ENCODE measurements at places on chromosomes 12 and 14. TPM values are rescaled to one million over a fixed set of nuclear protein-coding genes. Genes with fewer than 3 reads are reported as not detected.

CRIP1 gene
- total RNA-seq: 49.3 TPM

- H3K27ac ChIP-seq: no peak overlapping the region
- no peaks in the 10 kb centered on the region for H3K4me1 ChIP-seq
- H3K4me3 ChIP-seq: no peak overlapping the region
Observed at GRCh38 chr12:90682398-90682797, 272.6 kb downstream of the CCER1 start.

DNA sequence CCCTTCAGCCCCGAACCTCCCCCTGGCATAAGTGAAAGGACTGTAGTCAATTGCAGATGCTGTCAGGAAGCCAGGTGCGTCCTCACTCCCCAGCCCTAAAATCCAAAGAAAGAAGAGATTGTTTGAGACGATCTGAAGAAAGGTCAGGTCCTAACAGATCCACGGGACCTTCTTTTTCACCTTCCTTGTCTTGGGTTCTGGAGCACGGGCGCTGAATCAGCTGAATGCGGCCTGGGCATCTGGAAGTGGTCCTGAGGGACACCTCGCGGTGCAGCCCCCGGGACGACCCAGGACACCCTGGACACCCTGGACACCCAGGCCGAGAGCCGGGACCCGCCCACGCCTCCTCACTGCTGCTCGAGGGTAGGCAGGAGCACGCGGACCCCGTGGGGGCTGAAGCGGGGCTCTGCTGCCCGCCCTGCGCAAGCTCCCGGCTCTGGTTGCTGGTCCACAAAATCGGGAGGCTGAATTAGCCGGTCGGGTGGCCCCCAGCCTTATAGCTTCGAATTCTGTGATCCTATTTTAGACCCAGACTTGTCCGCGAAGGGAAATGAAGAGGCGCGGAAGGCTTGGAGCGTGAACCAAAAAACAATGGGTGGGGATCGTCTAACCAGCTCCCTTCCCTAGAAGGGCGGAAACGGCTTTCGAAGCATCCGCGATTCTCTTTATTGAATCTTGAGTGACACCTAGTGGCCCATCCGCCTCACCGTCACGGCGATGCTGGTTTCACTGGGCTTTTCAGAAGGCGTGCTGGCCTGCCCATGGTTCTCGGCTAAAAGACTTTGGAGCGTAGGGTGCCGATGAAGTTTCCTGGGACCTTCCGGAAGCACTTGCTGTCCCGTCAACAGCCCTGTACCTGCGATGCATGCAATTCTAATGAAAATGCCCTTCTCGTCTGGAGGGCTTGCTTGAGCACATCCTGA, 46.4 kb upstream of the PLXNC1 start:
- H3K36me3 ChIP-seq: no peaks in the 10 kb centered on the region
- H3K4me1 ChIP-seq: peaks cover 9% of the 10 kb centered on the region
- H3K27ac ChIP-seq: peak overlapping the region; percentile 81
- peak overlapping the region; percentile 91 for H3K4me3 ChIP-seq

- no peaks in the 10 kb centered on the region for H3K4me1 ChIP-seq
- H3K27me3 ChIP-seq: no peaks in the 10 kb centered on the region
Observed at GRCh38 chr14:31388687-31389413, 31.5 kb downstream of the HEATR5A start.

TSPAN19 gene
- 2.9 TPM for total RNA-seq

DNA sequence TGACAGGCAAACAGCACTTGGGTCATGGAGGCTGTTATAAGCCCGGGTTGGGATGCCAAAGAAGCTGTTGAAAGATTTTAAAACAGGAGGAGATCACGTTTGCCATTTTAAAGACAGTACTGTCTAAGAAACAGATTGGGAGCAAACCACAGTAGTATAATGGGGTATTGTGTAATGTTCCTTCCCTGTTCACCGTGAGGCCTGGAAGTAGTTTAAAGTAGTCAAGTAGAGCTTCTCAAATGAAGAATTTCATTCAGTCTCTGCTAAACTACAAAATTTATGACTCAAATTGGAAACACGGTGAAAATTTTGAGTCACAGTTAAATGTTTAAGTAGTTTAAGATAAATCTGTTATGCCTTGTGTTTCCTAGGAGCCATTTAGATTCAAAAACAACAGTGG, 35.8 kb downstream of the ATP2A2 start:
- DNase-seq: no peak
- H3K4me3 ChIP-seq: no peak overlapping the region
- H3K36me3 ChIP-seq: no peaks in the 10 kb centered on the region
- no peaks in the 10 kb centered on the region for H3K27me3 ChIP-seq

DNA sequence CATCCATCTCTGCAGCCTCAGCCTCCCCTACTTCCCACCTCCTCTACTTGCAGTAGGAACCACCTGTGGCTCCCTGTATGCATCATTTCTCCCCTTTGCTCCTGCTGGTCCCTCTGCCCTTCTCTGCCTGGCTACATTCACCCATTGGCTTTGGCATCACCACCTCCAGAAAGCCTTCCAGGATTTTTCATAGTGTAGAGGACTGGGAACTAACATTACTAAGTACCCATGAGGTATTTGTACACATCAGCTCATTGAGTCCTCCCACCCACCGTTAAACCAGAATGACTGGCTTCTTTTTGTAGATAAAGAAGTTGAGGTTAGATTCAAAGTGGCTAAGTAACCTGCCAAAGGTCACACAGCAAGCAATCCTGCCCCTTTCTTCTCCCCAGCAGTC, 17.1 kb downstream of the SYNE3 start:
- no peak overlapping the region for H3K4me3 ChIP-seq
- DNase-seq: no peak
- peaks cover 25% of the 10 kb centered on the region for H3K4me1 ChIP-seq
- peaks cover 3% of the 10 kb centered on the region for H3K27me3 ChIP-seq
- H3K27ac ChIP-seq: no peak overlapping the region

KRT80 gene
- not detected for total RNA-seq

DNA sequence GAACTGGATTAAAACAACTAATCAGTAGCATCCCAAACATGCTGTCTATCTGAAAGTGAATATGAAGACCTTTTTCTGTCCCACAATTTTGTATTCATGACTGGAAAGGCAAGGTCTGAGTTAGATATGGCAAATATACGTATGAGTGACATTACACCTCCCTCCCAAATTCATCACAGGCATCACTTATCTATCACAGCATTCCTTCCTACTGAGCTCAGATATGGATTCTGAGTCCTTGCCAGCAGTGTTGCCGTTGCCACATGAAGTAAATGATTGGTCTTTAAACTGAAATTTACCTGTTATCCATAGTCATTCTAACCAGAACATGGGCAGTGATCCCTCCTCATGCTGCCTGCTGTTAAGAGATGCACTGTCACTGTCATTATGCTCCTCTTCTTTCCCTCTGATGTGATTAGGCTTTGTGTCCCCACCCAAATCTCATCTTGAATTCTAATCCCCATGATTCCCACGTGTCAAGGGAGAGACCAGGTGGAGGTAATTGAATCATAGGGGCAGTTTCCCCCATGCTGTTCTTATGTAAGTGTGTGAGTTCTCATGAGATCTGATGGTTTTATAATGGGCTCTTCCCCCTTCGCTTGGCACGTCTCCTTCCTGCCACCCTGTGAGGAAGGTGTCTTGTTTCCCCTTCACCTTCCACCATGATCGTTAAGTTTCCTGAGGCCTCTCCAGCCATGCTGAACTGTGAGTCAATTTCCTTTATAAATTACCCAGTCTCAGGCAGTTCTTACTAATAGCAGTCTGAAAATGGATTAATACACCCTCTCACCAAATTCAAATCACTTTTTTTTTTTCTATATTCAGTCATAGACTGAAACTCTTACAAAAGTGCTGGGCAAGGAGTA, 288.4 kb downstream of the NUAK1 start:
- no peaks in the 10 kb centered on the region for H3K27me3 ChIP-seq
- no peak for DNase-seq
- no peaks in the 10 kb centered on the region for H3K4me1 ChIP-seq

DNA sequence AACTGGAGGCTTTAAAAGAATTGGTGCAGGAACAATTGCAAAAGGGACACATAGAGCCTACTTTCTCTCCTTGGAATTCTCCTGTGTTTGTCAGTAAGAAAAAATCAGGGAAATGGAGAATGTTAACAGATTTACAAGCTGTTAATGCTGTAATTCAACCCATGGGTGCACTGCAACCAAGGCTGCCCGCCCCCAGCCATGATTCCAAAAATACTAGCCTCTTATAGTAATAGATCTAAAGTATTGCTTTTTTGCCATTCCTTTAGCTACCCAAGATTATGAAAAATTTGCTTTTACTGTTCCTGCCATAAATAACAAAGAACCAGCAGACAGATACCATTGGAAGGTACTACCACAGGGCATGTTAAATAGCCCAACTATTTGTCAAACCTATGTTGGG, 15.3 kb upstream of the OR8S1 start:
- H3K36me3 ChIP-seq: peaks cover 5% of the 10 kb centered on the region
- no peak for DNase-seq
- H3K4me1 ChIP-seq: no peaks in the 10 kb centered on the region

GRCh38 chr12:50162230-50162629, 4.9 kb downstream of the CERS5 start:
- no peak overlapping the region for H3K27ac ChIP-seq
- H3K36me3 ChIP-seq: peaks cover 11% of the 10 kb centered on the region
- peaks cover 10% of the 10 kb centered on the region for H3K4me1 ChIP-seq
- H3K4me3 ChIP-seq: no peak overlapping the region
- peaks cover 1% of the 10 kb centered on the region for H3K27me3 ChIP-seq

CIROP gene
- total RNA-seq: not detected

CORO1C gene
- 285 TPM for total RNA-seq

- H3K27ac ChIP-seq: no peak overlapping the region
- H3K4me3 ChIP-seq: no peak overlapping the region
- no peaks in the 10 kb centered on the region for H3K36me3 ChIP-seq
- no peaks in the 10 kb centered on the region for H3K27me3 ChIP-seq
Observed at GRCh38 chr12:1093166-1093751, 102.2 kb downstream of the ERC1 start.

DNA sequence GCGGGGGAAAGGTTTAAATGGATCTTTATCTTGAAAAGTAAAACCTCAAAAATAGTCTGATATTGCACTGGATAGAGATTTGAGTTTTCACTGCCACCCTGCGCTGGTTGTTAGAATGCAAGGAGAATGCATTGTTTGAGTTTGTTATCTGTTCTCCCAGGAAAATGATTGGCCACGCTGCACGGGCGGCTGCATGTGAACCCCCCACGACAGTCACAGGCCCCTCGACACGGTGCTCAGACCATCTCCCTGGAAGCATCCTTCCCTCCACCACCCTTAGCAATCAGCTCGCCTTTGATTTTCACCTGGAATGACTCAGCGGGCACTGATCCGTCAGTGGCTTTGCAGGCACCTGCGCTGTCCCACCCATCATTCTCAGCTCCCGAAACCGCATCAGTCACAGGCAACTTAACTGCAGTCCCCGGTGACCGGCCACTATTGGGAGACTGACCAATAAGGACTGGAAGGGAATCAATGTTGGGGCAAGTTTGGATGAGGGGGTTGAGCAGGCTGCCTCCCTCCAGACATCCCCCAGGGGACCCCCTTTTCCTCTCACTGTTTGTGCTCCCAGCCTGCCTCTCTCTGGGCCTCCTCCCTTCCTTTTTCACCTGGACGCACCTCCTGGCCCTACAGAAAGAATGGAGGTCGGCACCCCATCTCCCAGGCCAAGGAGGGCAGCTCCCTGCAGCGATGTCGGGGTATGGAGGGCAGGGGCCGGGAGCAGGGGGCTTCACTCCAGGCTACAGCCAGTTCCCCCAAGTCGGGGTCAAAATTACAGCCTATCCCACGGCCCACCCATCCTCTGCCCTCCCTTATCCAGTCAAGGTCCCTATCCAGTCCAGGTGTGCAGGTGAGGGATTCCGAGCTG, 28.5 kb upstream of the C14orf180 start:
- no peaks in the 10 kb centered on the region for H3K4me1 ChIP-seq
- peak; percentile 10 for DNase-seq
- H3K27me3 ChIP-seq: peaks cover 7% of the 10 kb centered on the region

SYNDIG1L gene
- total RNA-seq: 1.5 TPM

- no peaks in the 10 kb centered on the region for H3K36me3 ChIP-seq
- no peak overlapping the region for H3K4me3 ChIP-seq
- H3K4me1 ChIP-seq: peaks cover 4% of the 10 kb centered on the region
- no peak overlapping the region for H3K27ac ChIP-seq
- no peak for DNase-seq
Observed at GRCh38 chr12:80766210-80766609, 49.5 kb downstream of the MYF5 start.

NT5DC3 gene
- 2.1 TPM for total RNA-seq

DNA sequence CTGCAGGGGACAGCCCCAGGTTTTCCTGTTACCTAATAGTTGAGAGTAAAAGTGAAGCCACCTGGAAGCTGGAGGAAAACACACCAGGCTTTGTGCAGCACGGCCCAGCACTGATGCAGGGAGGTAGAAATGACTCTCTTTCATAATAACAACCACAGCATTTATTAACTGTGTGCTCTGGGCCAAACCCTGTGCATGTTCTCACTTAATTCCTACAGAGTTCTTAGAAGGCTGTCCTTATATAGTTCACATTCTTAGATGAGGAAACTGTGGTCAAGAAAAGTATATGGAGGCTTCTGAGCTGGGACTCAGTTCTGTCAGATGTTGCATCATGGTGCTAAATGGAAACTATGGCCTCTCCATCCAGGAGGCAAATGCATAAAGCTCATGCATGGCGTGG, 100.0 kb downstream of the PAPOLA start:
- no peak overlapping the region for H3K4me3 ChIP-seq
- H3K4me1 ChIP-seq: no peaks in the 10 kb centered on the region
- peaks cover 4% of the 10 kb centered on the region for H3K27me3 ChIP-seq
- H3K27ac ChIP-seq: no peak overlapping the region

DNA sequence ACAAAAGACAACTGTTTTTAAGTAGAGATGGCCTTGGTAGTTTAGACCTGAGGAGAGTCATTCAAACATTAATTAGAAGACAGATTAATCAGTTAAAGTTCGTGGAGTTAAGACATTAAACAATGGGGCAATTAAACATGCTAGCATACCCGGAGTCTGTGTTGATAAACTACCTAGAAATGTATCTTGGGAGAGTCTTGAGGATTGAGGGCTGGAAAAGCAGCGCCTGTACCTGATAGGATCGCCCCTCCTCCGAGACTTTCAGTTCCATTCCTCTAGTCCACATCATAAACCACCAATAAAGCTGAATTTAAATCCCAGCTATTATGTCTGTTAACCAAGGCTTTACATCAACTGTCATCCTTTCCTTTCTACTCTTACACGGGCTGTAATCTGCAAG, 1.0 kb upstream of the KRAS start:
- peaks cover 9% of the 10 kb centered on the region for H3K27me3 ChIP-seq
- DNase-seq: no peak
- peaks cover 5% of the 10 kb centered on the region for H3K36me3 ChIP-seq
- peak overlapping the region; percentile 80 for H3K4me3 ChIP-seq
- H3K4me1 ChIP-seq: peaks cover 18% of the 10 kb centered on the region
- peak overlapping the region; percentile 62 for H3K27ac ChIP-seq

TMEM52B gene
- not detected for total RNA-seq

All from glutamatergic neuron (in vitro differentiated cells).